ENCODE measurements at places on chromosomes 5 and 9.

DNA sequence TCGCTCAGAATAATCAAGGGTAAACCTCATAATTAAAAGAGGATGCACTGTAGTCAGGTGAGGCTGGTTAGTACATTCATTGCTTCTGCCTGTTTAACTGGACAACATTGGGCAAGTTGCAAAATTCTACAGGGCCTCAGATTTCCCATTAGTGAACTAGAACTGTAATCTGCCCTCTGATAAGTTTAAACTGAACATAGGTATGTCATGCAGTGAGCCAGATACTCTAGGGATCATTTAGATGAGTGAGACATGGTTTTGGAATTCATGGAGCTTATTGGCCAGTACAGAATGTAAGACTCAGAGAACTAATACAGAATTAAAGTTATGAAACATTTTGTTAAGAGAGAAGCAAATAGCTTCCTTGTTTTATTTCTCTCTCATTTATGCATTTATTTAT, 35.9 kb downstream of the RNF44 start:
- no peak for DNase-seq

DNA sequence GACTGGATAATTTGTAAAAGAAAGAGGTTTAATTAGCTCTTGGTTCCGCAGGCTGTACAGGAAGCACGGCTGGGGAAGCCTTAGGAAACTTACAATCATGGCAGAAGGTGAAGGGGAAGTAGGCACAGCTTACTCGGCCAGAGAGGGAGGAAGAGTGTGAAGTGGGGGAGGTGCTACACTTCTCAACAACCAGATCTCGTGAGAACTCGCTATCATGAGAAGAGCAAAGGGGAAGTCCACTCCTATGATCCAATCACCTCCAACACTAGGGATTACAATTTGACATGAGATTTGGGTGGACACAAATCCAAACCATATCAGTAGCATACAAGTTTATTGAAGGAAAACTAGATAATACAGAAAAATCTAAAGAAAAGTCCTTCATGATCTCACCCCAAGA, 39.9 kb downstream of the NEURL1B start:
- no peak for DNase-seq

- DNase-seq: no peak
These were observed 222.3 kb downstream of the DMRT2 start for GRCh38 chr9:1272488-1272887.

- no peak for DNase-seq
These were observed 37.6 kb downstream of the PAM start for GRCh38 chr5:102792705-102793104.

DNA sequence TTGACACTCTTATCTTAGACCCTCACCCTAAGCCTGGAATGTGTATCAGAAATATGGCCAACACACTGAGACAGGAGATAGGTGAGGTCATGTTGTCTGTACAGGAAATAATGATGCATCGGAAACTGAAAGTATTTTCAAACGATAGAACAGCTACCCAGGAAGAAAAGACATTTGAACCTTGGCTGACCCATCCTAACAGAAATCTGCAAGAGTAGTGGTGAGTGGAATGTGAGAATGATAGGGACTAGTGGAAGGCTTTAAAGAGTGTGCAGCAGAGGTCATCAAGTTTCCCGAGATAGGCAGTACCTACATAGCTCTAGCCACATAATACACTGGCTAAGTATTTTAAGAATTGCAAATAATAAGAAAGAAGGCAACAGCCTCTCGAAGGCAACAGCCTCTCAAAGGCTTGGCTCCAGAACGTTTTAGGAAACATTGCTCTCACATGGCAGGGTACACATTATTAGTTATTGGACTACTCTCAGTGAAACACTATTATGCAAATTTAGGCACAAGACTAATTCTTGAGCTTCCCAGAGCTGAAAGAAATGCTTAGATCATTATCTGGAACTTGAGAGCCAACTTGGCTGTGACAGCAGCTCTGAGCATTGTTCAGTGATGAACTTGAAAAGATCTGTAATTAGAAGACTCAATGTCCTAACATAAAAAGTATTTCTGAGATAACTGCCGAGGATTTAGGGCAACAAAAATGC, 133.1 kb upstream of the FBXL7 start:
- no peak for DNase-seq

DNA sequence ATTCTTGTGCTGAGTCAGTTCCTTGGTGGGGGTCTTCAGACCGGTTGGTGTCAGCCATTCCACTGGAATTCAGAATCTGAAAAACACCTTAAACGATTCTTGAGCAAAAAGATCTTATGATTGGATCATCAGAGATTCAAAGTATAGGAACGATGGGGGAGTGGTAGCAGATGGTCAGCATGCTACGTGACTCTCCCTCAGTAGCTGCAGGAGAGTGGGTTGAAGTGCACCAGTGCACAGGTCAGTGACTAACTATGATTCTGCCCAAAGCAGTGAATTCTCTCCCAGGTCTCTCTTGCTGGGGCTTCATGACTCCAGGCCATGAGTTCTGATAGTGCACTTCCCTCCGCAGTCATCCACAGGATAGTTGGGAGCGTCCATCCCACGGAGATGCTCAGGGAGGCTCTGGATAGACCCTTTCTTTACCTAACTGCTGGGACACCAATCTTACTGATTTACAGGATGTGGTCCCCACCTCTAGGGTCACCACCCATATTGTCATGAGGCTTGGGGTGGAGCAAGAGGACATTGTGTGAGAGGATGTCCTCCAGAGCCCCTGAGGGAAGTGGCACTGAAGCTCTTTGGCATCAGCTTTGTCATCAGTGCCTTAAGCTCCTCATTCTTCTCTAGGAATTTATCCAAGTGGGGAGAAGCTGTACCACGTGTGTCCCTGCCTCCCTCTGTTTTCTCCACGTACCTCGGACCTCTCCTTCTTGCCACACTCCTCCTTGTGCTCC, 62.0 kb downstream of the RASGRF2 start:
- no peak for DNase-seq

GRCh38 chr5:170131235-170131634, 25.5 kb downstream of the FOXI1 start:
- DNase-seq: no peak

DNA sequence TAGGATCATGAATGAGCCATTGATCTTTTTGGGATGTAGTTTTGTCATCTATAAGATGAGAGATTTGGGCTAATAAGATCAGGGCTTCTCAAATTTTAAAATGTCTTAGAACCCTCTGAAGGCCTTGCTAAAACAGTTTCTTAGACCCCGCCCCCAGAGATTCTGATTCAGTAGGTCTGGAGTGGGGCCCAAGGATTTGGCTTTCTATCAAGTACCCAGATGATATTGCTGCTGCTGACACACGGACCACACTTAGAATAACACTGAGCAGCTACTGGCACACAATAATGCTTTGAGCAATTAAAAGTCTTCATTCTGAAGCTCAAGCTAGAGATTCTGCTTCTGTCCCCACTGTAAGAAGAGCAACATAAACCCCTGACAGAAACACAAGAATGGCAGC, 216.7 kb downstream of the SMARCA2 start:
- DNase-seq: no peak

- no peak for DNase-seq
These were observed 15.9 kb downstream of the ABHD17B start for GRCh38 chr9:71895117-71895516.

DNA sequence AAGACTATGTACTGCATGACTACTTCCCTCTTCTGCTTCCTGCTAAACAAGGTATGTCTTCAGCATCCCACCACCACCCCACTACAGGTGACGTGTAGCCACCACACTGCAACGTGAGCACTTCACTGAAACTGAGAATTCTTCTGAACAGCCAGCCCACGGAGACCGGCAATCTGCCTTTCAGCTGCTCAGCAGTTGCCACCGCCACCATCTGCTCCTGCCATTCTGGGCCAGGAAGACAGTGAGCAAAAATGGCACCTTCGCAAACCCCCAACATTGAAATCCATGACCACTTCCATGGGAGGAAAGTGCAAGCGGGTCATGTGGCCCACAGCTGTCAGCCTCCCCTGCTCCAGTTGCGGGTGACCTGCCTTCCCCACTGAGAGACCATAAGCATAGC, 443.4 kb upstream of the ST8SIA4 start:
- no peak for DNase-seq

GRCh38 chr9:101566904-101567724, 27.7 kb downstream of the PPP3R2 start:
- DNase-seq: peak; percentile 48

- no peak for DNase-seq
These were observed 32.2 kb downstream of the INVS start for GRCh38 chr9:100131216-100131615.

GRCh38 chr5:161306351-161306995, 240.1 kb downstream of the GABRB2 start:
- no peak for DNase-seq

GRCh38 chr5:56346044-56346710, 113.0 kb upstream of the ANKRD55 start:
- DNase-seq: no peak

- DNase-seq: no peak
These were observed 842 bp downstream of the MUSK start for GRCh38 chr9:110669433-110669832.

GRCh38 chr9:96391021-96391765, 7.7 kb upstream of the SLC35D2 start:
- DNase-seq: no peak

- no peak for DNase-seq
These were observed 2233.8 kb upstream of the C9orf72 start for GRCh38 chr9:29806937-29807618.

DNA sequence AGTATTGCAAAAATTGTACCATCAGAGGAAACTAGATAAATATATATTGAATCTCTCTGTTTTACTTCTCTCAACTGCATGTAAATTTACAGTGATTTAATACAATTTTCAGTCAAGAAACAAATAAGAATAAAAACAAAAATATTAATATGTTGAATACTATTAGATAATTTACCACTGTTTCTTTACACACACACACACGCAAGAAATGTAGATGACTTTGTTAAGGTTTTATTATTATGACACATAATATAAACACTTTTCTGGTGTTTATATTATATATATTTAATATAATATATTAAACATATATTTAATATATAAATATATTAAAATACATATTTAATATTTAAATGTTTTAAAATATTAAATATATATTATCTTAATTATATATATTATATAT, 814.3 kb upstream of the CDH10 start:
- DNase-seq: no peak

- DNase-seq: no peak
These were observed 16.1 kb downstream of the FBP1 start for GRCh38 chr9:94623253-94623652.

DNA sequence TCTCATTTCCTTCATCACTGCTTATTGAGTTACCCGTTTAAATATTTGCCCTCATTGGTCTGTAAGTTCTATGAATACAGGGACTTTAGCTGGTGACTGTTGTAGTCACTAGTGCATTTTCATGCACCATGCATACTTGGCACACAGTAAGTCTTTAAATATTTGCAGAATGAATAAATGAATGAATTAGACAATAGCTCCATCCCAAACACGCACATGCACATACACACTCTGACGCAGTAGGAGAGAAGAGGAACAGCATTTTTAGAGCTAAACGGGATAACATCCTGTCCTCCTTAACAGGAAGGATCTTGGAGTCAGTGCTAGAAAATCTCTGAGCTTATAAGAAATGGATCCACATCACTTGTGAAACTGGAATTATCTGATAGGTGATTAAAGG, 447.7 kb downstream of the KIF4B start:
- no peak for DNase-seq

GRCh38 chr9:133654736-133655657, 18.8 kb downstream of the DBH start:
- DNase-seq: no peak

GRCh38 chr5:74865804-74866595, at the start of gene FAM169A:
Gene FAM169A (minus strand): TSS chr5:74866387. CDS start chr5:74841676, 24,711 bp downstream.
- DNase-seq: peak; percentile 58

GRCh38 chr5:149474198-149474597, 77.0 kb downstream of the CSNK1A1 start:
- DNase-seq: no peak

DNA sequence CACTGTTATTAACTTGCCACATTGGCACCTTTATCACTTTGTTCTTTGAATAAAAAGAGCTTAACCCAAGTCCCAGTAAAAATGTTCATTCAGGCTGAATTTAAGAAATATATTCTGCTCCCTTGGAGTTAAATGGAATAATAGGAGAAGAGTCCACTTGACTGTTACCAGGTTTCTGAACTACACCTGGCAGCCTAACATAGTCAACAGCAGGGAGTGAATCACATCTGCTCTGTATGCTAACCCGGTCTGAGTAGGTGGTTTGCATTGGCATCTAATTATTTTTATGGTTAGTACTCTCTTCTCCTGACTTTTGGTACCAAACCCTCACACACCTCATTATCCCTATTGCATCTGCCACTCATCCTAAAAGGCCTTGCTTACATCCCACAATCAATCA, 86.7 kb downstream of the STK32A start:
- DNase-seq: no peak

- DNase-seq: no peak
These were observed 13.4 kb downstream of the ELAVL2 start for GRCh38 chr9:23812673-23813072.

- no peak for DNase-seq
These were observed 761 bp upstream of the DNAJC25 start for GRCh38 chr9:111630182-111630963.

DNA sequence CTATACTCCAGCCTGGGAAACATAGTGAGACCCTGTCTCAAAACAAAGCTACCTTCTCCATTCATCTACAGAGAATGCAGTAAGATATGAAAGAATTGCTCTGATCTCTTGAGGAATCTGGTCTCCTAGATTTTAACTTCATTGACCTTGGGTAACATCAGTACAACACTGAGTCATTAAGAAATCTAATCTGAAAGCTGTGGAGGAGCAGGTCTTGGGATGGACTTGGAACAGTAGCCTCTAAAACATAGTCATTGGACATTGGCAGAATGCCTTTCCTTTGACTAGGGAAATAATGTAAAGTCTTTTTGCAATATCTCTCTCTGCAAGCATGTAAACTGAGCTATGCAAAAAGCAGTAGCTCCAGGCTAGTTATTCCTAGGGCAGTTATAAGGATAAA, 58.1 kb downstream of the KCNN2 start:
- no peak for DNase-seq

- no peak for DNase-seq
These were observed 466.7 kb downstream of the ACTL7B start for GRCh38 chr9:108389056-108389455.

GRCh38 chr5:65483546-65484346, 2.0 kb upstream of the ADAMTS6 start:
- peak; percentile 87 for DNase-seq

- no peak for DNase-seq
These were observed 127.5 kb upstream of the PANK3 start for GRCh38 chr5:168706655-168707069.

- DNase-seq: no peak
These were observed 215.5 kb upstream of the RGMB start for GRCh38 chr5:98557916-98558315.

DNA sequence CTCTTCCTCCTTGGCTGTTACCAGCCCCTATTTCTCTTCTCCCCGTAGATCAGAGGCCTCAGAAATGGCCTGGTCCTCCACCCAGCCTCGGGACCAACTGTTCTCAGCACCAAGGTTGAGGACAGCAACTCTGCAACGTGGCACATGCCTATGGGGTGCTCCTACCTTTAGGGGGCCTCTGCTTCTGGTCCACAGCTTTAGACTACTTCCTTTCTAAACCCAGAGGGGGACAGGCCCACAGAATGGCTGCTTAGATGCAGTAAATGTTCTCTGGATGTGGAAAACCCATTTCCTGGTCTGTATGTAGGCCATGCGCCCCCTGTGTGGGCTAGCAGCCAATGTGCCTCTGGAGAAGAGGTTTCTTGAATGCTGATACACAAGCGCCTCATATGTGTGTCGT, 68.4 kb downstream of the NRG2 start:
- DNase-seq: no peak

- DNase-seq: no peak
These were observed 211.7 kb upstream of the MVB12B start for GRCh38 chr9:126114850-126115460.
